Mesothelial cell of epicardium (in vitro differentiated cells): ENCODE measurements at places on chromosomes 4 and X.

DNA sequence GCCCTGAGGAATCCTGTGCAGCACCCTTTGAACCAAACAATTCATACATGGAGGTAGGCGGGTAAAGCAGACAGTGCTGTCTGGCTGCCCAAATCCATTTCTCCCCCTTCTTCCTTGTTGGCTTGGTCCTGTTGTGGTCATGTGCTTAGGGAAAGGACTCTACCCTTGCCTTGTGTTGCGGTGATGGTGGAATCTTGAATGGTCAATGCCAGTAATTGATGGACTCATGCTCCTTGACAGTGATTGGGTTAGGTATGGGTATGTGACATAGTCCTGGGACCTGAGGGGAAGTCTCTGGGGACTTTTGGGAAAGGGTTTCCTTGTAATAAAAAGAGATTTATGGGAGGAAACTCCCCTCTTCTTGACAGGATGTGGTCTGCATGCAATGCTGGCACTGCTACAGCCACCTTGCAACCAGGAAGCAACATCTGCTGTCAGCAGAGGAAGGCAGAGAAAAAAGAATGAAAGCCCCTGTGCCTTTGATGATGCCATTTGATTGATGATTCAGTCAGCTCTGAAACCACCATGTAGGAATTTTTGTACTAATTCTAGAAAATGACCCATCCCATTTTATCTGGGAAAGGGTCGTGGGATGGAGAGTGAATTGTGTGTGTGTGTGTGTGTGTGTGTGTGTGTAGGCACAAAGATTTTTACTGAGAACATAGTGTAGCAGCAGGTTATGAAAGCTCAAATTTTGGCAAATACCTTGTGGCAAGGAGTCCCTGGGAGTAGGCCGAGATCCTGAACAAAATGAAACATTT lies 30.0 kb upstream of the HUWE1 start:
- H3K36me3 ChIP-seq, result no peaks in the 10 kb centered on the region
- no peak overlapping the region for H3K4me3 ChIP-seq
- no peaks in the 10 kb centered on the region for H3K27me3 ChIP-seq
- H3K4me1 ChIP-seq, result peaks cover 10% of the 10 kb centered on the region
- DNase-seq, result no peak

- no peak overlapping the region for H3K27ac ChIP-seq
- DNase-seq, result no peak
- no peaks in the 10 kb centered on the region for H3K36me3 ChIP-seq
- H3K27me3 ChIP-seq, result peaks cover 18% of the 10 kb centered on the region
- H3K4me1 ChIP-seq, result no peaks in the 10 kb centered on the region
Measured at GRCh38 chrX:53476371-53476770, 42.2 kb upstream of the HSD17B10 start.

- peaks cover 15% of the 10 kb centered on the region for H3K4me1 ChIP-seq
- H3K4me3 ChIP-seq, result no peak overlapping the region
- peaks cover 8% of the 10 kb centered on the region for H3K36me3 ChIP-seq
- H3K27ac ChIP-seq, result peak overlapping the region; percentile 75
- DNase-seq, result no peak
Measured at GRCh38 chr4:88880501-88881226, 176.3 kb downstream of the FAM13A start.

GRCh38 chr4:142913461-142914030 lies 67.4 kb upstream of the INPP4B start:
- peaks cover 5% of the 10 kb centered on the region for H3K27me3 ChIP-seq
- no peak overlapping the region for H3K4me3 ChIP-seq
- no peaks in the 10 kb centered on the region for H3K4me1 ChIP-seq
- DNase-seq, result no peak
- no peak overlapping the region for H3K27ac ChIP-seq
- H3K36me3 ChIP-seq, result no peaks in the 10 kb centered on the region

DNA sequence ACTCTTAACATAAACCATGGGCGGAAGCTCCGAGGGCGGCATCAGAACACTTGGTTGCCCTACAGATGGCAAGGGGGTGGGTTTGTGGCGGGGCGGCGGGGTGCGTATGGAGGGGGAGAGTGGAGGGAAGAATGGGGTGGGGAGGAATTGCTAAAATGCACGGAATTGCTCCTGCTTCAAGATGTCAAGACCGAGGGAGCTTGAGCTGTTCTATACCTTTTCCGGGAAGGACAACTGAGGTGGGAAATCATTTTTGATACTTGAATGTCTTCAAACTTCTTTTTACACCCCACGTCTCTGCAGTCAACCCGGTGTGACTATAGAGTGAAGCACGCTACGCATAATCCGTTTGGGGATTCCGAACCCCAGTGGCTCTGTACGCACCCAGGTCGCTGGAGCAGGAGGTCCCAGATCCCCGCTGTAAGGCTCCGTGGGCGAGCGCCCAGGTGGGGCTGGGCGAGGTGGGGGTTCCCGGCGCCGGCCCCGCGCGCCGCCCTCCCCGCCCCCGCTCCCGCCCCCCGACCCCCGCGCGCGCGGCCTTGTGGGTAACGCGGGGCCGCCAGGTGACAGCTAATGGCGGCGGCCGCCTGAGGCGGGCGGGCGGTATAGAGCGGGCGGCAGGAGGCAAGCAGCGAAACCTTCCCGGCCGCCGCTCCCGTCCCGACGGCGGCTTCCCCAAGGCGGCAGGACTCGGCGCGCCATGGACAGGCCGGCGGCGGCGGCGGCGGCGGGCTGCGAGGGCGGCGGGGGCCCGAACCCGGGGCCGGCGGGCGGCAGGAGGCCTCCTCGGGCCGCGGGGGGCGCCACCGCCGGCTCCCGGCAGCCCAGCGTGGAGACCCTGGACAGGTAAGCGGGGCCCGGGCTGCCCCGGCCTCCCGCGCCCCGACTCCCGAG lies at the start of gene MTMR1:
Gene MTMR1, plus strand, starts transcription at position 566 of the 894 bp plus-strand sequence. Its CDS starts 135 bp downstream, at position 701.
- H3K4me3 ChIP-seq, result peak within 1 kb of the TSS; percentile 84
- H3K4me1 ChIP-seq, result peaks cover 30% of the 10 kb centered on the region
- no peaks in the 10 kb centered on the region for H3K27me3 ChIP-seq
- H3K27ac ChIP-seq, result peak within 1 kb of the TSS; percentile 97
- DNase-seq, result no peak

- H3K27me3 ChIP-seq, result no peaks in the 10 kb centered on the region
- no peak overlapping the region for H3K4me3 ChIP-seq
- H3K27ac ChIP-seq, result no peak overlapping the region
- DNase-seq, result no peak
- no peaks in the 10 kb centered on the region for H3K4me1 ChIP-seq
Measured at GRCh38 chrX:51421972-51422597, 74.3 kb downstream of the NUDT11 start.

- no peak overlapping the region for H3K27ac ChIP-seq
- H3K36me3 ChIP-seq, result peaks cover 5% of the 10 kb centered on the region
- peak overlapping the region; percentile 15 for H3K4me3 ChIP-seq
- no peaks in the 10 kb centered on the region for H3K27me3 ChIP-seq
Measured at GRCh38 chr4:665381-665750, 8.7 kb downstream of the ATP5ME start.

- H3K36me3 ChIP-seq, result no peaks in the 10 kb centered on the region
- DNase-seq, result no peak
- no peaks in the 10 kb centered on the region for H3K27me3 ChIP-seq
Measured at GRCh38 chrX:122092978-122093377, 1045.6 kb downstream of the GLUD2 start.

DNA sequence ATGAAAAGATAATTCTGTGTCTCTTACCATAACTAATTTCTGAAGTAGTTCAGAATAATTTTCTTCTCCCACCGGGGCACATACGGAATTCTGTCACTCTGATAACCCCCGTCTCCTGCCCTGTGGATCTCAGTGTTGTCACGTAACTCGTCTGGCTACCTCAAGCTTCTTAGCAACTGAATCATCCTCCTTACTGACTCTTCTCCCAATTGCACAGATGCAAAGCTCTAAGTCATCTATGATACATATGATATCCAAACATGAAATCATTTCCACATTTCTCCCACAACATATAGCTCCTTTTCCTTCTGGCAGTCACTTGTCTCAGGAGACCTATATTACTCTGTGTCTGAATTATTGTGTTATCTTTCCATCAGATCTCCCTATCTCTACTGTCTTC lies 1043.1 kb upstream of the TENM3 start:
- H3K4me1 ChIP-seq, result no peaks in the 10 kb centered on the region
- no peak for DNase-seq
- no peaks in the 10 kb centered on the region for H3K36me3 ChIP-seq
- H3K27me3 ChIP-seq, result peaks cover 3% of the 10 kb centered on the region

DNA sequence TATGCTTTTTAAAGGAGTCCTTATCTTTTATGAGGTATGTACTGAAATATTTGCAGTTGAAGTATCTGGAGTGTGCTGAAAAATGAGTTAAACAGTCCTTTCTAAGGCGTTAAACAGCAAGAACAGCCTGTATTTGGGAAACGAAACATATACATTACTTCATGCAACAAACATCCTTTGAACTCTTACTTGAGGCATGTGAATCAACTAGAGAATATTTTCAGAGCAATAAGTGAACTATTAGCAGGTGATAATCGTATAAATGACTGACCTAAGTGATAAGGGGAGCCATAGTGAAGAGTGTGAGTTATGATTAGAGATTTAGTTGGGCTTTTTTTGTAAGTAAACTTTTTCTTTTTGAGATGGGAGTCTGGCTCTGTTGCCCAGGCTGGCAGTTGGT lies 45.9 kb upstream of the RHOH start:
- H3K4me3 ChIP-seq, result no peak overlapping the region
- peaks cover 40% of the 10 kb centered on the region for H3K36me3 ChIP-seq
- DNase-seq, result no peak
- H3K4me1 ChIP-seq, result peaks cover 3% of the 10 kb centered on the region

DNA sequence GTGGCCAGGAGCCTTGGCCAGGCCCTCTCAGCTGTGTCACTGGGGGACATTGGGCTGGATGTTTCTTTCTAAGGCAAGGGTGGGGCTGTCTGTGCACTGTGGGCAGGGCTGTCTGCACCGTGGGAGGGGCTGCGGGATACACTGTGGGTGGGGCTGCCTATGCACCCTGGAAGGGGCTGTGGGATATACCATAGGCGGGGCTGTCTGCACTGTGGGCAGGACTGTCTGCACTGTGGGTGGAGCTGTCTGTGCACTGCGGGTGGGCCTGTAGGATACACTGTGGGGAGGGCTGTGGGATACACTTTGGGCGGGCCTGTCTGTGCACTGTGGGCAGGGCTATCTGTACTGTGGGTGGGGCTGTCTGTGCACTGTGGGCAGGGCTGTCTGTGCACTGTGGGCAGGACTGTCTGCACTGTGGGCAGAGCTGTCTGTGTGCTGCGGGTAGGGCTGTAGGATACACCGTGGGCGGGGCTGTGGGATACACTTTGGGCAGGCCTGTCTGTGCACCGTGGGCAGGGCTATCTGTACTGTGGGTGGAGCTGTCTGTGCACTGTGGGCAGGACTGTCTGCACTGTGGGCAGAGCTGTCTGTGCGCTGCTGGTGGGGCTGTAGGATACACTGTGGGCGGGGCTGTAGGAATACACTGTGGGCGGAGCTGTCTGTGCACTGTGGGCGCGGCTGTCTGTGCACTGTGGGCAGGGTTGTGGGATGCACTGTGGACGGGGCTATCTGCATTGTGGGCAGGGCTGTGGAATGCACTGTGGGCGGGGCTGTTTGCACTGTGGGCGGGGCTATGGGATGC lies 31.1 kb downstream of the ACOX3 start:
- peaks cover 51% of the 10 kb centered on the region for H3K36me3 ChIP-seq
- DNase-seq, result no peak
- no peaks in the 10 kb centered on the region for H3K27me3 ChIP-seq
- no peak overlapping the region for H3K4me3 ChIP-seq
- H3K27ac ChIP-seq, result no peak overlapping the region
- H3K4me1 ChIP-seq, result peaks cover 4% of the 10 kb centered on the region

DNA sequence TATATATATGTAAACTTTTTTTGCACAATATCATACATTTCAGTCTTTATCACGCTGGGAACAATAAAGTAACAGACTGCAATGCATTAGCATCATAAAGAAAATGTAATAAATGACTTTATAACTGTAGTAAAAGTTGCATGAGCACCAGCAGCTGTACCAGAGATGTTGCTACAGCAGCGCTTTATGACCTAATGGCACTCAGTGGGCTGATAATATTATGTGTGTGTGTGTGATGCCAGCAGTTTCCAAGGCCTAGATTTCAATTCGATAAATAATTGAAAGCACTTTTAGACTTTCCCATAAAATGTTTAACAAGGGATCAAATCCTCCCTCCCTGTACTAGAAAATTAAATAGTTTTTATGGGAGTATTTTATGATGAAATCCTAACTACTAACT lies 367.6 kb upstream of the AGA start:
- no peak for DNase-seq
- H3K27me3 ChIP-seq, result no peaks in the 10 kb centered on the region
- no peaks in the 10 kb centered on the region for H3K36me3 ChIP-seq
- peaks cover 8% of the 10 kb centered on the region for H3K4me1 ChIP-seq

- no peak for DNase-seq
- H3K27me3 ChIP-seq, result no peaks in the 10 kb centered on the region
- H3K36me3 ChIP-seq, result no peaks in the 10 kb centered on the region
- no peak overlapping the region for H3K27ac ChIP-seq
Measured at GRCh38 chrX:100687128-100687527, 43.1 kb downstream of the SRPX2 start.

DNA sequence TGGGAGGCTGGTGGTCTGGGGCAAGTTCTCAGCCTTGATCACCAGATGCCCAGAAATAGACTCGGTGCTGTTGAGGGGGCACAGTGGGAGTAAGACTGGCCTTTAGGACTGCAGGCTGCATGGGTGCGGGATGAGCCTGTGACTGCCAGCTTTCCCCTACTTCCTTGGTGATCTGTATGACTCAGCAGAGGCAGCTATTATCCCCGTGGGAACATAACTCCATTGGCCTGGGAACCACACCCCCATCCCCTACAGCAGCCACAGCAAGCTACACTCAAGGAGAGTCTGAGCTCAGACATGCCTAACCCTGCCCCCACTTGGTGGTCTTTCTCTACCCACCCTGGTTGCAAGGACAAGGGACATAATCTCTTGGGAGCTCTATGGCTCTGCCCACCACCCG lies 20.6 kb downstream of the CLIC2 start:
- peaks cover 3% of the 10 kb centered on the region for H3K36me3 ChIP-seq
- no peak overlapping the region for H3K4me3 ChIP-seq
- DNase-seq, result no peak
- H3K4me1 ChIP-seq, result no peaks in the 10 kb centered on the region
- no peak overlapping the region for H3K27ac ChIP-seq

- DNase-seq, result no peak
- peaks cover 21% of the 10 kb centered on the region for H3K4me1 ChIP-seq
- peaks cover 5% of the 10 kb centered on the region for H3K36me3 ChIP-seq
Measured at GRCh38 chr4:101197350-101197749, 150.0 kb downstream of the PPP3CA start.

DNA sequence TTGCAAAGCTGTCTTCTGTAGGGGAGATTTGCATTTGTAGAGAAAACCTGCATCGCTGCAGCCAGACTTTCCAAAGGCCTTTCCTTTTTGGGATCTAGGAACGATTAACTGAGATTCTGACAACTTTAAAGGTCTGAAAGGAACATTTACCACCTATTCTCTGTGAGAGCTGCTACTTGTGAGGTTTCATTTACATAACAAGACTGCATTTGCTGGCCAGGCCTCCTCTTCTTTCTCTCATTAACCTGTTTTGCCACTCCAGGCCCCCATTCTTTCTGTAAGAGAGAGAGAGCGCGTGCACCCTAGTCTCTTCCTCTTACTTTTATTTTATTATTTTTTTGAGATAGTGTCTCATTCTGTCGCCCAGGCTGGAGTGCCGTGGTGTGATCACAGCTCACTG lies 31.6 kb downstream of the TMEM31 start:
- no peaks in the 10 kb centered on the region for H3K4me1 ChIP-seq
- no peak overlapping the region for H3K27ac ChIP-seq
- H3K36me3 ChIP-seq, result no peaks in the 10 kb centered on the region
- DNase-seq, result no peak
- H3K4me3 ChIP-seq, result no peak overlapping the region

GRCh38 chr4:26028793-26029567 lies 115.0 kb downstream of the SMIM20 start:
- H3K4me1 ChIP-seq, result peaks cover 15% of the 10 kb centered on the region
- peak; percentile 87 for DNase-seq
- no peak overlapping the region for H3K4me3 ChIP-seq
- H3K27me3 ChIP-seq, result peaks cover 30% of the 10 kb centered on the region
- no peaks in the 10 kb centered on the region for H3K36me3 ChIP-seq
